HAP-1 (cell line): ENCODE measurements at places on chromosomes 12 and 14.

DNA sequence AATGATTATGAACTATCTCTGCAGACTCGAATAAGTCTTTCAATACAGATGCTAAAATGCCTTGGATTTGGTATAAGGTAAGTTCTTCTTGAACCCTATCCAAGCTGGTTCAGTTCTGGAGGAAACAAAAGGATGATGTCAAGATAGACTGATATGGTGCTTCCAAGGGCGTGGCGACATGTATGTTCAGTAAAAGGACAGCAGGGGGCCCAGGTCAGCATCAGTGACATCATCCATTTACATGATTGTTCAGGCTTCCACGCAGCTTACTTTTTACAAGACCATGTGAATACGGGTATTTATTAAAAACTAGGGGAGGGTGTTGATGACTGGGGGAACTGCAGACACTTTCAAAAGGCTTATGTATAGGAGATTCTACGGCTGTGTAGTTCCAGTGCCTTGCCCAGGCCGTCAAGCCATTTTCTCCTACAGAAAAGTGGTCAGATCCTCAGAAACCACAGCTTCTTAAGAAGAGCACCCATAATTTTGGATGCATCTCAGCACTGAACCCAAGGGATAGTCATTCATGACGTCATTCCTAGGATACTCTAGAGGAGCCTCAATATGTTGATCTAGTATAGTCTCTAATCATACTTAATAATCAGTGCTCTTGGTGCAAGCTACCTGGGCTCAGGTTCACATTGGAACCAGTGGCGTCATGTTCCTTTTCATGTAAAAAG, 527.7 kb downstream of the FUT8 start:
- DNase-seq: peak; percentile 67

DNA sequence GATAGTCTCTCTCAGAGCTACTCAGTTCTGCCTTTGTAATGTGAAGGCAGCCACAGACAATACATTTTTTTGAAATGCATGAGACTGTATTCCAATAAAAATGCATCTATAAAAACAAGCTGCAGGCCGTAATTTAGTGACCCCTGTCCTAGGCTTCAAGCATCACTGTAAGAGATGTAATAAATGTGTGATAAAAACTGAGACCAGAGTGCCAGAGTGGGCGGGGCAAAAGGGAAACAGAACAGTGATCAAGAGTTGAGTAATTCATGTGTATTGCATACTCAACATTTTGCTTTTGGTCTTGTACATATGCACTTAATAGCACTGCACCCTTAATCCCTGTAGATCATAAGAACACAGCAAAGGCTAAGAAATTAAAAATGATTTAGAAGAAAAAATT, 743.5 kb downstream of the DIO2 start:
- DNase-seq: no peak

- DNase-seq: no peak
Measured at GRCh38 chr14:86450085-86450484, 920.1 kb downstream of the FLRT2 start.

- no peak for DNase-seq
Measured at GRCh38 chr12:42957561-42958290, 368.2 kb upstream of the PRICKLE1 start.

DNA sequence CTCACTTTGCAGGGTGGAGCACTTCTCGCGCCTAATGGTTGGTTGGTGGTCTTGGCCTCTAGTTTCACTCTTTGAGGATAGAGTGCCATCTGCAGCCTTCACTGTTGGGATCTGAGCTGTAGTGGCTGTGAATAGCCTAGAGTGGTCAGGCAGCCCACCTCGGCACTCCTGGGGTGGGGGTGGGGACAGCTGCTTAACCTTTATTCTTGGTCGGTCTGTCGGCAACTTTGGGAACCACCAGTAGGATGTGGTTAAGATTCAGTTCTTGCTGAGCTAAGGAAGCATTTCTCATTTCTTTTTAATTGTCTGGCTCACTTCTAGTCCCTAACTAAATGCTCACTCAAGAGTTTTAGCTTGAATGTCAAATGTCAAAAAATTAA, 21.1 kb downstream of the TMBIM6 start:
- DNase-seq: no peak

DNA sequence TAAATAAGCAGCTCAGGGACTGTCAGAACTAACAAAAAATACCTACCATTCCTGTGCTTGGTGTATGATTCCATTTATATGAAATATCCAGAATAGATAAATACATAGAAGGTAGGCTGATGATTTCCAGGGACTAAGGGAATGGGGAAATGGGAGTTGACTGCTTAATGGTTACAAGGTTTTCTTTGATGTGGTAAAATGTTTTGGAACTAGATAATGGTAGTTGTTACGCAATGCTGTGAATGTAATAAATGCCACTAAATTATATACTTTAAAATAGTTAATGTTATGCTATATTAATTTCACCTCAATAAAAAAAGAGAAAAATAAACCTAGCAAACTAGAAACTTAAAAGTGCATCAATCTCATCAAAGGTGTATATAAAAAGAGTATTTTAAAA, 41.1 kb downstream of the CEP83 start:
- DNase-seq: no peak

GRCh38 chr12:92657770-92658169, 45.0 kb upstream of the PLEKHG7 start:
- no peak for DNase-seq

GRCh38 chr12:56282579-56282978, 15.8 kb downstream of the COQ10A start:
- no peak for DNase-seq

GRCh38 chr12:54195737-54196347, 7.1 kb upstream of the SMUG1 start:
- no peak for DNase-seq

GRCh38 chr12:29688914-29689313, 94.8 kb downstream of the TMTC1 start:
- no peak for DNase-seq

GRCh38 chr12:48189331-48190125, 6.1 kb downstream of the CCDC184 start:
- DNase-seq: peak; percentile 73

DNA sequence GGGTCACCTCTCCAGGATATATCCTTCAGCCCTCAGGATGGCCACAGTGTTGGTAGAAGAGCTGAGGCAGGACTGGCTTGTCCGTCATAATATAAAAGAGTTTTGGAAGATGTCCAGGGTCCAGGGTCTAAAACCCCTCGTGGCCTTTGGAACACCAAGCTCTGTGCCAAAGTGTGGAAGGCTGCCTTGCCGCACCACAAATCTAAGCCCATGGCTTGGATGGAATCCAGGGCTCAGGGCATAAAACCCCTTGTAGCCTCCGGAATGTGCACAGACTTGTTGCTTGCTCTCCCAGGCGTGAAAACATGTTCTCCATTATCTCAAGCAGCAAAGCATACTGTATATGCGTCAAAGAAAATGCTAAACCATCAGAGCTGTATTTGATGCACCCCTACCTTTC, 46.7 kb downstream of the TNFAIP2 start:
- DNase-seq: no peak

DNA sequence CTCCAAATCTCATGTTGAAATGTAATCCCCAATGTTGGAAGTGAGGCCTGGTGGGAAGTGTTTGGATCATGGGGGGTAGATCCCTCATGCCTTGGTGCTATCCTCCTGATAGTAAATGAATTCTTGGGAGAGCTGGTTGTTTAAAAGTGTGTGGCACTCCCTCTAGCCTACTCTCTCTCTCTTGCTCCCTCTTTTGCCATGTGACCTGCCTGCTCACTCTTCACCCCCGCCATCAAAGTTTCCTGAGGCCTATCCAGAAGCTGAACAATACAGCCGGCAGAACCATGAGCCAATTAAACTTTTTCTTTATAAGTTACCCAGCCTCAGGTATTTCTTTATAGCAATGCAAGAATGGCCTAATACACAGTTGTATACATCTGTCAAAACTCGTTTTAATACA, 62.5 kb downstream of the BCL2L14 start:
- no peak for DNase-seq

GRCh38 chr12:120316798-120317223, 10.8 kb downstream of the PLA2G1B start:
- DNase-seq: no peak

DNA sequence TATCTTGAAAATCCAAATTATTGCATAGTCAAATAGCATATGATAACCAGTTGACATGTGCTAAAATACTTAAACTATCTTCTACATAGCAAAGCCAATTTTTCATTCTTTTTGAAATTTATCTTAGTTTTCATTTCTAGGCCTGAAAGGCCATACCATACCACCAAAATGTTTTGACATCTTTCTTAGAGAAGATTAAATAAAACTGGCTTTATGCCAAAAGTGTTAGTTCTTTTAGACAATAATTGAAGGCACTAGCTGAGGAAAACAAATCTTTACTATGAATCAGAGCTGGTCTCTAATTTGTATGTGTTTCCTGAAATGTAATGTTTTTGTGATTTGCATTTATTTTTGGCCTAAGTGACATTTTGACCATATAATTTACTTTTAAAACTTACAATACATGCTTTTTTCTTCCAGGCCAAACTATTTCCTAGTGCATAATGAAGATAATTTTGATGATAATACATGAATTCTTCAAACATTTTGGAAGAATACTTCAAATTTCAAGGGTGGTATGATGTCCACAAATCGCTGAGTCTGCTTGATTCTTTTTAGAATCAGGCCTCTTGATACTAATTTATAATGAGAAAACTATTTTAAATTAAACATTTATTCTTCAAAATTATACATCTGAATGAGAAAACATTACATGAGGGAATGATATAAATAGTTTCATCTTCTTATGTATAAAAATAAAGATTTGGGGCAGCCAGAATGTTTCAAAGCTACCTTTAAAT, 6.5 kb upstream of the KCNMB4 start:
- DNase-seq: no peak

DNA sequence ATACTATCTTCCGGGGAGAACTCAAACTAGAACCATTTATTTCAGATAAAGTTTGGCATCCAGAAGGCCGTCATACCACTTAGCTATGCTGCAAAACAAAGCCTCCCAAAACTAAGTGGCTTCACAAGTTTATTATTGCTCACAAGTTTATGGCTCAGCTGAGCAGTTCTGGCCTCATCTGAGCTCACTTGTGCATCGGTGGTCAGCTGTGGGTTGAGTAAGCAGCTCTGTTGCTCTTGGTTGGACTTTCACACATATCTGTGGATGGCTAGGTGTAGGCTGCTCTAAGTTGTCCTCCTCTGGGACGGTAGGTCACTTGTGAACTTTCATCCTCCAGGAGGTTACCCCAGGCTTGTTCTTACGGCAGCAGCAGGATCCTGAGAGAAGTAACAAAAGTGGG, 162.7 kb downstream of the BTG1 start:
- DNase-seq: no peak

DNA sequence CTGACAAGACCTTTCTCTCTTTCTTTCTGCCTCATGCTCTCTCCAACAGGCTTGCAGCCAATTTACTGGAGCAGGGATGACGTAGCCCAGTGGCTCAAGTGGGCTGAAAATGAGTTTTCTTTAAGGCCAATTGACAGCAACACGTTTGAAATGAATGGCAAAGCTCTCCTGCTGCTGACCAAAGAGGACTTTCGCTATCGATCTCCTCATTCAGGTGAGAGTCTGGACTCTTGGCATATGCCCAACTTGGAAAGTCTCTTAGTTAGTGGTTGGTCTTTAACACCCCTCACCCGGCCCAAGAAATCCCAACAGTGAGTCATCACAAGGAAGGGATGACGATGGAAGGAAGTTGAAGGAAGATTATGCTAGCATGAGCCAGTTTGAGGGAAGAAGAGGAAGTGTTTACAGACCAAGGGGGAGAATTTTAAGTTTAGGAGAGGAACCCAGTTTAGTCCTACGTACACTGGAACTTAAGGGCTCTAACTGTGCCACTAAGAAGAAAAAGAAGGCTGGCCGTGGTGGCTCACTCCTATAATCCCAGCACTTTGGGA, 189.7 kb downstream of the ETV6 start:
- DNase-seq: no peak

DNA sequence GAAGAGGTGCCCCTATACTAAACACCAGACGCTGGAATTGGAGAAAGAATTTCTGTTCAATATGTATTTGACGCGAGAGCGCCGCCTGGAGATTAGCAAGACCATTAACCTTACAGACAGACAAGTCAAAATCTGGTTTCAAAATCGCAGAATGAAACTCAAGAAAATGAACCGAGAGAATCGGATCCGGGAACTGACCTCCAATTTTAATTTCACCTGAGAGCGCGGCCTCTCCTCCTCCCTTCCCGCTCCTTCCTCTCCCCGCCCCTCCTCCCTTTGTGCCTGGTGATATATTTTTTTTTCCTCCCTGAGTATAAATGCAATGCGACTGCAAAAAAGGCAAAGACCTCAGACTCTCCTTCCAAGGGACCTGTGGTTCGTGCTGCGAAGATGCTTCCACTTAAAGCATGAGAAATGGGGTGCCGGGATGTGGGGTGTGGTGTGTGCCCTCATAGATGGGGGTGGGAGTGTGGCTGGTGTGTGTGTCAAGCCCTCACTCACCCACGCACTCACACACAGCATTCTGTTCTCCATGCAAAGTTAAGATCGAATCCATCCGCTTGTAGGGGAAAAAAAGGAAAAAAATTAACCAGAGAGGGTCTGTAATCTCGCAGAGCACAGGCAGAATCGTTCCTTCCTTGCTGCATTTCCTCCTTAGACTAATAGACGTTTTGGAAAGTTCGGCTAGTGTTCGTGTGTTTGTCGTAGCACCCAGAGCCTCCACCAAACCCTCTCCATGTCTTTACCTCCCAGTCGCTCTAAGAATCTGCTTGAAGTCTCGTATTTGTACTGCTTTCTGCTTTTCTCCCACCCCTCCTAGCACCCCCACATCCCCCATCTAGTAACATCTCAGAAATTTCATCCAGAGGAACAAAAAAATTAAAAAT, 4.5 kb downstream of the HOXC10 start:
- peak; percentile 75 for DNase-seq

DNA sequence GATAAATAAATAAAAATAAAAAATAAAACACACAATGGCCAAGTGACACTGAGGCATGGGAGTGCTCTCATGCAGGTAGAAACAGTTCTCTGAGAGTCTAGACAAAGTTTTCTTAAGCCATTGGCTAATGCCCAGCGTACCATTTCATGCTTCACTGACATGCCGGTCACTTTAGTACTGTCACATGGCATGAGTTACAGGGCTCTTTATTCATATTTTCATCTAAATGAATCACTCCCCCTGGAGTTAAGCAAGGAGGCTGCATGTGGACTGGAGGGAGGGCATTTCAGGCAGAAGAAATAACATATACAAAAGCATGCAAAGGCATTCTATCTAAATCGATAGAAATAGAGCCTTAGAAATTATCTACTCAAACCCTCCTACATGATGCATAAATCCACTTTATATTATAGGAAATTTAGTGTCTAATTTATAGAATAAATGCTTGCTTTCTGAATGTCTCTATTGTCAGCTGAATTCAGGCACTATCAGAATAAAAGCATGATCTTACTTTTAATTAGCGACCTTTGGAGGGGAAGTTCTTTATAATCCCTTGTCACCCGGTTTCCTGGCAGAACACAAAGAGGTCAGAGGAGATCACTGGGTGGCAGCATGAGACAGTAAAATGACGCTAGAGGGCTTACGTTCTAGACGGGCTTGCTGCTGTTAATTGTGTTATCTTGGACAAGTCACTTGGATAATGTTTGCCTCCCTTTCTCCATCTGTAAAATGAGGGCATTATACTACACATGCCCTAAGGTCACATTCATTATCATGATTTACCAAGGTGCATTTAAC, 17.5 kb downstream of the DYRK4 start:
- peak; percentile 31 for DNase-seq
